Activated T-helper 1 cell treated with anti-CD3 and anti-CD28 coated beads, Interleukin-12 subunit alpha, Interleukin-12 subunit beta, Interleukin-2, Interleukin-4 antibody, amounts not matched to agents 30 ng/mL and 10 ng/mL and 1 ng/mL, durations not matched to agents 14 hours and 24 hours and 36 hours (primary cell): ENCODE measurements at places on chromosomes 2 and 18.

DNA sequence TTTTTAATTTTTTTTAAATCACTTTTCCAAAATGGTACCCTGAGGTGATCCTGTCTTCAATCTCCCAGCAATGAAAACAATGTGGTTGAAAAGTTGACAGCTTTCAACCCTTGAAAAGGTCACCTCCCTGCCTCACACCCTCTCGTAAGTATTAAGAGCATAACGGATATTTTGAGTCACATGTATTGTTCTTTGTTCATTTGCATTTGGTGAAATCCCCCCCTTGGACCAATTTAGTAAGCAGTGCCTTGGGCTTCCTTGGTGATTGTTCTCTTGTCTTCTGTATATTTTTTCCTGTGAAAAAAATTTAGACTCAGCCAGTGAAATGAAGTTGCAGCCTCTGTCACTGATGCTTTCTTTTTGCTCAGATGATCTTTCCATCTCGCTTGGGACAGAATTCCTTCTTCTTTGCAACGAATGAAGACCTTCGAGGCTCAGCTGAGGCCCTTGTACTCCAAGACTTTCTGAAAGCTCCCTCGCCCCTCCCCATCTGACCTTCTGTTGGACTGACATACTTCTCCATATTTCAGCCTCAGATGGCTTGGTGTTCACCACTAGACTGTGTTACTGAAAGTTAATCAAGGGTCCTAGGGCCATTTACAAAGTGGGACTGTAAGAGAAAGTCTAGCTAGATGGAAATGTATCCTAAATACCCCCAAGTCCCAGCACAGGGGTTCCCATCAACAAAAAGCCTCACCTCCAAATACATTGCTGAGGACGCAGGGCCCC is 158.4 kb downstream of the BCL2 start:
- no peaks in the 10 kb centered on the region for H3K27me3 ChIP-seq
- peak; percentile 43 for DNase-seq
- peaks cover 96% of the 10 kb centered on the region for H3K4me1 ChIP-seq
- peak overlapping the region; percentile 99 for H3K27ac ChIP-seq

DNA sequence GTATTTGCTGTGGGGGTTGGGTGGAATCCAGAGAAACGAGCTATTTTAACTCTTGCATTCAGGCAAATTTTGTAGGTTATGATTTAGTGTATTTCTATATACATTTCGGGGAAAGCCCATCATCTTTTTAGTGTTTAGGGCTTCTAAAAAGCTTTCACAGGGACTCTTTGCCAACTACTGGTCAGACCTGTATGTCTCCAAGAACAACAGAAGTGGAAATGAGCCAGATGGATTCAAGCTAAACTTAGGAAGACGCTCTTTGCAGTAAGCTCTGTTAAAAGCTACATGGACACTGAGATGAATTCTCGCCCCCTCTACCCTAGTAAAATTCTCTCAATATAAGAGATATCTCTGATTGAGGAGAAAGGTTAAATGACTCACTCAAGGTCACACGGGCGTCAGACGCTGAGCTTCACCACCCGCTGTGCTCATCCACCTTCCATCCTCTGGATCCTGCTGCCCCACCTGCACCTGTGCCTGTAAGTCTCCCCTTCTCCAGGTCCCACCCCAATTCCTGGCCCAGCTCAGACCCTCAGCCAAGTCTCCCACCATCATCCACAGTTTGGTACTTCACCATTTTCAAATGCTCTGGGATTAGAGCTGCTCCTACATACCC is 85.6 kb downstream of the MARCHF4 start:
- DNase-seq: no peak
- no peak overlapping the region for H3K27ac ChIP-seq
- no peaks in the 10 kb centered on the region for H3K27me3 ChIP-seq
- H3K4me1 ChIP-seq: no peaks in the 10 kb centered on the region

- DNase-seq: no peak
- no peak overlapping the region for H3K27ac ChIP-seq
- peaks cover 7% of the 10 kb centered on the region for H3K27me3 ChIP-seq
- H3K4me1 ChIP-seq: no peaks in the 10 kb centered on the region
- H3K4me3 ChIP-seq: no peak overlapping the region
- H3K36me3 ChIP-seq: no peaks in the 10 kb centered on the region
Measured at GRCh38 chr18:34818064-34818463, 108.0 kb downstream of the DTNA start.

DNA sequence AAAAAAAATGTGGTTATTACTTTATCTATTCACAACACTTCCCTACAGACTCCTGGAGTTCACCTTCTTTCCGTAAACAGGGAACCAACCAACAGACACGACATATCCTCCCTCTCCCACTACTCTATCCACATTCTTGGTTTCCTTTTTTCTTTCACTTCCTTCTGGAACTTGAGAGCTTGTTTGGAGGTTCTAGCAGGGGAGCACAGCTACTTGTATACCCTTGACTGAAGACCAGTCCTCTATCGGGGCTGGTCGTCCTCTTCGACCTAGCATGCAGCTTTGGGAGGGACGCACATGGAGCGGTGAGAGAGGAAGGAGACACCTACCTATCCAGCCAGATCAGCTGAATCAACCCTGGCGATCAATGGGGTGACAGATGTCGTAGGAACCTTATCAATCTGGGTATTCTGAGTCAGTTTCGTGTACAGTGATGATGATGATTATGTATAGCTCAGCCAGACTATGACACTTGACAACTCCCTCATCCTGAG is 43.5 kb upstream of the MSH2 start:
- H3K36me3 ChIP-seq: no peaks in the 10 kb centered on the region
- no peaks in the 10 kb centered on the region for H3K27me3 ChIP-seq
- H3K4me3 ChIP-seq: no peak overlapping the region
- DNase-seq: no peak

DNA sequence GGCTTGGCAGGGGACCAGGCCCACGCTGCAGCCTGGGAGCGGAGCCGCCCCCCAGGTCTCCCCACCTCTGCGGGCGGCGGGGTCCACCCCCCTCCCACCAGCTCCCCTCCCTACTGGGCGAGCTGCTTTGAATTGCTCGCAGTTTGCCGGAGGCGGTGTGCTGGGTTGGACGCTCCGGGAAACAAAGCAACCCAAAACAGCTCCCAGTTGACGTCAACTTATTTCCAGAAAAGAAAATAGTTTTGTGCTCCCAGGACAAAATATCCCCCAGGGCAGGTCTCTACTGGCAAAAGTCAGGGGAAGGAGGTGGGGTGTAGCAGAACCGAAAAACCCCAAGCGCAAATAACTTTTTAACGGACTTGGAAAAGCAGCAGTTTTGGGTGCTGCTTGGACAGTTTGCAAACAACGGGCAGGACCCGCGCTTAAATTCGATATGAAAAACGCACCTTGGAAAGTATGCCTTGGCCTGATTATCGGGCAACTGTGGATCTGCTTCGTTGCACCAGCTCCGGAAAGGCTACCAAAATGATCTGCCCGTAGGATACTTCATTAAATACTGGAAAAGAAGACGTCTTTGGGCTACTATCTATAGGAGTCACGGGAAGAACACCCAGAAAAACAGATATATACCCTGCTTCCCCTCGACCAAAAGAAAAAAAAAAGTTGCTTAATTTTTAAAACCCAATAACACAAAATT is 2.8 kb upstream of the KCTD1 start:
- H3K4me3 ChIP-seq: no peak overlapping the region
- peaks cover 57% of the 10 kb centered on the region for H3K27me3 ChIP-seq
- H3K4me1 ChIP-seq: peaks cover 5% of the 10 kb centered on the region
- no peak for DNase-seq

DNA sequence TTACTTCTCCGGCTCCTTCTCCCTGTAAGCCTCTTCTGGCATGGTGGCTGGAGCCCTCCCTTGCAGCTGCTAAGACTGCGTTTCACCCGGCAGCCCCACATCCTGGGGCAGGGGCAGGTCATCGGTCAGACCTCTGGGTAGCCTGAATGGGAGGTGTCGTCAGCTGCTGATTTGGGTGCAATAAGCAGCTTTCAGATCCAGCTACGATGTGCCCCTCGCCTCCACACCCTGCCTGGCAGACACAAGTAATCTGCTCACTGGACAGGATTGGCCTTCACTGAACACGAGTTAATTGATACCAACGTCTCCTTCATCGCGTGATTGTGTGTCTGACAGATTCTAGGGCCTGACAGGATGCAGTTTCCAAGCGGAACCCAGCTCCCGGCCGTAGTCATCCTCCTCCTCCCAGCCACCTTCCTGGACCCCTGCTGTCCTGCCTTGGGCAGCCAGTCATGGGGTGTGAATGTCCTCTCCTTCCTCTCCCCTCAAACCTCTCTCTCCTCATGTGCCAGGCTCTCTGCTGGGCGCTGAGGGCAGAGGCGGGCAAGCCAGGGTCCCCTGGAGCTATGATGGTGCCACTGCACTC is 18.9 kb upstream of the PDIA6 start:
- no peak overlapping the region for H3K27ac ChIP-seq
- no peak for DNase-seq
- peaks cover 6% of the 10 kb centered on the region for H3K4me1 ChIP-seq

DNA sequence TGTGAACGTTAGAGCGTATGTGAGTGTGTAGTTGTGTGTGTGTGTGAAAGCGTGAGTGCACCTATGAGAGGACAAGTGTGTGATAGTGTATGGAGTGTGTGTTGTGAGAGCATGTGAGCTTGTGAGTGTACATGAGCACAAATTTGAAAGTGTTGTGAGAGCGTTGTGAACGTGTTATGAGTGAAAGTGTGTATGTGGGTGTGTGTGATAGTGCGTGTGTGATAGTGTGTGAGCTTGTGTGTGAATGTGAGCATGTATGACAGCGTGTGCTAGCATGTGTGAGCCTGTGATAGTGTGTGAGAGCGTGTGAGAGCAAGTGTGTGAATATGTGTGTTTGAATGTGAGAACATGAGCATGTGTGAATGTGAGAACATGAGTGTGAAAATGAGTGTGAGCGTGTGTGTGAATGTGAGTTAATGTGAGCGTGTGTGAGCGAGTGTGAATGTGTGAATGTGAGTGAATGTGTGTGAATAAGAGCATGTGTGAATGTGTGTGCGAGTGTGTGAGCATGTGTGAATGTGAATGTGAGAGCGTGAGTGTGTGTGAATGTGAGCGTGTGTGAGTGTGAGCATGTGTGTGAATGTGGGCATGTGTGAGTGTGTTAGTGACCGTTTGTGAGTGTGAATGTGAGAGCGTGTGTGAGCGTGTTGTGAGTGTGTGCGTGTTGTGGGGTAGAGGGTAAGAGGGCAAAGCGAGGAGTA is 25.0 kb downstream of the RALB start:
- no peaks in the 10 kb centered on the region for H3K27me3 ChIP-seq
- no peak overlapping the region for H3K4me3 ChIP-seq
- peaks cover 26% of the 10 kb centered on the region for H3K4me1 ChIP-seq
- H3K36me3 ChIP-seq: peaks cover 42% of the 10 kb centered on the region

GRCh38 chr2:144249035-144249637 is 270.8 kb downstream of the ZEB2 start:
- H3K4me3 ChIP-seq: peak overlapping the region; percentile 22
- DNase-seq: no peak
- H3K27me3 ChIP-seq: no peaks in the 10 kb centered on the region
- peak overlapping the region; percentile 57 for H3K27ac ChIP-seq
- H3K4me1 ChIP-seq: peaks cover 14% of the 10 kb centered on the region

GRCh38 chr2:128563348-128563687 is 244.7 kb upstream of the HS6ST1 start:
- DNase-seq: no peak
- no peak overlapping the region for H3K4me3 ChIP-seq
- H3K27me3 ChIP-seq: peaks cover 6% of the 10 kb centered on the region

DNA sequence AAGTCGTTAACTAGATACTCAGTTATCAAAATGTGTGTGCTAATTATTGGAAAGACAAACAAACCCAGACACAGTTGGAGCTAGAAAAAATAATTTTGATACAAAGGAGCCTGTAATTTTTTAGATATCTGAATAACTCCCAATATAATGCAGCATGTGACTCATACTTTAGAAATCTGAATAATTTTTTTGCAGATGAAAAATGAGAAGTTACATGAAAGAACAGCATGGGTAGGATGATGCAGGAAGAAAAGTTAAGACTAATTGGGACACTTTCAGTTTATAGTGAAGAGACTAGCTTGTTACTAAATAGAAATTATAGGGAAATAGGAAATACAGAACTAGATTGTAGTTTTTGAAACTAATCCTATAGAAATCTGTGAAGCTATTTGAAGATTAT is 945.8 kb downstream of the CBLN2 start:
- DNase-seq: no peak
- H3K27ac ChIP-seq: no peak overlapping the region
- no peaks in the 10 kb centered on the region for H3K27me3 ChIP-seq
- no peaks in the 10 kb centered on the region for H3K36me3 ChIP-seq

GRCh38 chr2:240585101-240585500 is 1.4 kb upstream of the CAPN10 start:
- no peaks in the 10 kb centered on the region for H3K27me3 ChIP-seq
- peak overlapping the region; percentile 92 for H3K4me3 ChIP-seq
- H3K36me3 ChIP-seq: peaks cover 8% of the 10 kb centered on the region
- peak overlapping the region; percentile 32 for H3K27ac ChIP-seq
- DNase-seq: no peak
- H3K4me1 ChIP-seq: peaks cover 42% of the 10 kb centered on the region

GRCh38 chr2:20430461-20431300 is 16.2 kb upstream of the RHOB start:
- DNase-seq: no peak
- no peaks in the 10 kb centered on the region for H3K27me3 ChIP-seq
- H3K27ac ChIP-seq: peak overlapping the region; percentile 45
- peaks cover 38% of the 10 kb centered on the region for H3K4me1 ChIP-seq
- H3K4me3 ChIP-seq: peak overlapping the region; percentile 1

DNA sequence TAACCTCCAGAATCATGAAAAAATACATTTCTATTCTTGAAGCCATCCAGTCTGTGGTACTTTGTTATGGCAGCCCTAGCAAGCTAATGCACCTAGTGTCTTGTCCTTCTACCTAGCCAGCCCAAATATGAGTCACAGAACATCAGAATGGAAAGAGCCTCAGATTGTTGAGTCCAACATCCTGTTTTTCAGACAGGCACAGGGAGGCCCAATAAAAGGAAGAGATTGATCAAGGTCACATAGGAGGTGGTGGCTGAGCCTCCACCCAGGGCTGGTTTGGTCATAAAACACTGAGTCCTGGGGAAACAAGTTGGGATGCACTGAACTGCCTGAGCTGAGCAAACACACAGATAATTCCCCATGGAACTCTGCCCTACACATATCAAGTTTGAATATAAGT is 195.5 kb downstream of the TTC32 start:
- H3K27ac ChIP-seq: no peak overlapping the region
- no peaks in the 10 kb centered on the region for H3K4me1 ChIP-seq
- H3K27me3 ChIP-seq: no peaks in the 10 kb centered on the region
- no peak for DNase-seq

- H3K36me3 ChIP-seq: no peaks in the 10 kb centered on the region
- DNase-seq: no peak
- no peak overlapping the region for H3K27ac ChIP-seq
- no peaks in the 10 kb centered on the region for H3K4me1 ChIP-seq
- H3K4me3 ChIP-seq: no peak overlapping the region
Measured at GRCh38 chr2:214671319-214671885, 138.1 kb downstream of the BARD1 start.

DNA sequence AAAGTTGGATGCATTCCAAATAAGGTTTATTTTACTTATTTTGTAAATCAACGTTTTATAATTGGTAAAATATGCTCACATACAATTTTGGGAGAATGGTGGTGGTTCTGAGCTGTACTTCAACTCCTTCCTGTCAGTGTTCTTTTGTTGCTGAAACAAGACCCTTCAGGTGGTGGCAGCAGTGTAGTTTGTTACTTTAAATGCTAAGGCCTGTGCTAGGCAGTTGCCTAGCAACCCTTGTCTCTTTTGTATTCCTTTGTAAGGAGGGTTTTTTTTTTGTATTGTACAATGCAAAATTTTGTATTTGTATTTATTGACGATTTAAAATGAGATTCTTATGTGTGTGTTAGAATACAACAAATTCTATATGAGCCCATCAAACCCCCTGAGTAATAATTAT is 166.0 kb upstream of the FAM98A start:
- no peak for DNase-seq
- H3K36me3 ChIP-seq: no peaks in the 10 kb centered on the region
- H3K27me3 ChIP-seq: peaks cover 1% of the 10 kb centered on the region
